Stromal cell of bone marrow (primary cell): ENCODE measurements at places on chromosomes 7 and 10.

DNA sequence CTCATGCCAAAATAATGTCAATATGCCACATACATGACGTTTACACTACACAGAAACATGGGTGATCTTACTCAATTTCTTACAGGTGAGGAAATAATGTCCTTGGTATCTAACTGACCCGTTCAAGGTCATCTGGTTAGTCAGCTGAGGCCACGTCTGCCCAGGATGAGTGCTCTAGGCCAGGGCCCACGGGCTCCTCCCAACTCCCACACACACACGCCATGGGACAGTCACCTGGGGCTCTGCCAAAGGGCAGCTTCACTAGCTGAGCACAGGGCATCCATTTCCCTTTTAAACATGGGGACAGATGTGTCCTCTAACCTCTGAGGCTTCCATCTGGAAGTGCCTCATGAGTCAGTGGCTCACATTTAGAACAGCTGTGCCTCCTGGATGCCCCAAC lies 123.9 kb downstream of the TNS3 start:
- peak; percentile 80 for DNase-seq

DNA sequence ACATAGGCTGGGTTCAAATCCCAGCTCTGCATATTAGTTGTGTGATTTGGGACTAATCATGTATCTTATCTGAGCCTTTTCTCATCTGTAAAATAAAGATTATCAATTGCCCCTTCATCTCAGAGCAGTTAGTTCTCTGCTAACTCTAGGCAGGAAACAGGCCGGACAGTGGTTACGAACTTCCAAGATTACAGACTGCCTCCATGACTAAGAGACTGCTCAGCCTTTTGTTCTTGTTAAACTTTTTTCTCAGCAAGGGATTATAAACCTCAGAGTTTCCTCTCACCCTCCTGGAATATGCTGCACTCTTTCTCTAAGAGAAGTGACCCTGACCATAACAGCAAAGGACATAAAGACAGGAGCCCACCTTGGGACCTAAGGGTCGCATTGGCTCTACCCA lies 52.5 kb upstream of the NFKB2 start:
- peak; percentile 62 for DNase-seq

DNA sequence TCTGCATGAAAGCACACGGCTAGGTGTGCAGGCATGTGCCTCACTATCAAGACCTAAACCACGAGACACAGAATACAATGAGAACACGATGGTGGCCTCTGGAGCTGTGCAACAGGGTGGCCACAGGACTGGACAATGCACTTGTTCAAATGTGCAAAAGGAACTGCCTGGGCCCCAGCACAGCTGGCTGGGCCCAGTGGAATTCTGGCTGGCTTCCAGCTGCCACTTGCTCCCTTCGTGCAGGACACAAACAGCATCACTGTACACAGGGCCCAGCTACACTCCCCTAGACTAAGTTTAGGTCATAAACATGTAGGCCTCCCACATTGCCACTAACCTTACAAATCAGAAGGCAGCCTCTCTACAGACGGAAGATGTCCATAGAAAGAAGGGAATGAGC lies 23.4 kb downstream of the DOCK4 start:
- DNase-seq, result no peak

- DNase-seq, result peak; percentile 12
These were observed 240.9 kb upstream of the KAT6B start for GRCh38 chr10:74585231-74586087.

GRCh38 chr10:120744040-120744439 lies 107.1 kb upstream of the WDR11 start:
- no peak for DNase-seq

GRCh38 chr10:35486297-35486990 lies 118.7 kb upstream of the GJD4 start:
- DNase-seq, result no peak

DNA sequence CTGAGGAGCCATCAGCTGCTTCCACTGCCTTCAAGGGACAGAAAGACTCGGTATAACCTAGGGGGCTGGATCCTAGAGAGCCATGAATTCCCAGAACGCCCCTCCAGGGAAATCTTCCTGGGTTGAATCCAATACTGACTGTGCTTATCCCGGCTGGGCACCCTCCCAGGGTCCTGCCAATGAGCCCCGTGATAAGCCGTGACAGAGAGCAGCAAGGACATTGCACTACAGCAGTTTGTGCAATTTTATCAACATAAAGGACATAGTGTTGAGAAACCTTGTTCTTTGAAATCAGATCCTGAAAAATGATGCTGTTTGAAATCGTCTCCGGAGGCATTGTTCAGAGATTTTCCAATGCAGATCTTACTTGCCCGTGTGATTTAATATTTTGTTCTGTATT lies 18.8 kb downstream of the AKR1B1 start:
- no peak for DNase-seq

DNA sequence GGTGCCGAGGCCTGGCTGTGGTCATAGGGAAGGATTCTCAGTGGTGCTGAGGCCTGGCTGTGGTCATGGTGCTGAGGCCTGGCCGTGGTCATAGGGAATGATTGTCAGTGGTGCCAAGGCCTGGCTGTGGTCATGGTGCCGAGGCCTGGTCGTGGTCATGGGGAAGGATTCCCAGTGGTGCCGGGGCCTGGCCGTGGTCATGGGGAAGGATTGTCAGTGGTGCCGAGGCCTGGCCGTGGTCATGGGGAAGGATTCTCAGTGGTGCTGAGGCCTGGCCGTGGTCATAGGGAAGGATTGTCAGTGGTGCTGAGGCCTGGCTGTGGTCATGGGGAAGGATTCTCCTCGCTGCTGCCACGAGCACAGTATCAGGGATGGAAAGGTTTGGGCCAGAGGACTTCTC lies 327.3 kb downstream of the ADARB2 start:
- DNase-seq, result no peak

- DNase-seq, result no peak
These were observed 17.6 kb downstream of the SLC26A4 start for GRCh38 chr7:107678110-107678753.

DNA sequence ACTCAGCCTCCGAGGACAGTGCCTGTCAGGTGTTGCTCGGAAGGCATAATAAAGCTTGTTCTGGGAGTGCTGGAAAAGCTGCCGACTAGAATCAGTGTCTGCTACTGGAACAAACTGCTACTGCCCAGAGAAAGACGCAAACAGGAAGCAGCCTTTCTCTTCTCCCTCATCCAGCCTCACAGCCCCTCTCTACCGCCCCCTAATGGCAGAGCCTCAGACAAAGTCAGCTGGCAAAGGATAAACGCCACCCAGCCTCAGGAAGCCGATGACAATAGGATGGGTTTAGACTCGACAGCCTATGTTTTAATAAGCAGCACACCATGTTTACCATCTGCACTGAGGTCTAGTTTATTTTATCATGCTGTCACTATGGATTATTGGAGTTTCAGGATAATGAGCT lies 169.5 kb upstream of the LYZL1 start:
- no peak for DNase-seq

- no peak for DNase-seq
These were observed 239.9 kb downstream of the CAMK1D start for GRCh38 chr10:12589291-12589690.

- no peak for DNase-seq
These were observed 32.6 kb downstream of the CCNJ start for GRCh38 chr10:96075977-96076376.

GRCh38 chr7:97145068-97145467 lies 27.6 kb downstream of the SDHAF3 start:
- peak; percentile 26 for DNase-seq

DNA sequence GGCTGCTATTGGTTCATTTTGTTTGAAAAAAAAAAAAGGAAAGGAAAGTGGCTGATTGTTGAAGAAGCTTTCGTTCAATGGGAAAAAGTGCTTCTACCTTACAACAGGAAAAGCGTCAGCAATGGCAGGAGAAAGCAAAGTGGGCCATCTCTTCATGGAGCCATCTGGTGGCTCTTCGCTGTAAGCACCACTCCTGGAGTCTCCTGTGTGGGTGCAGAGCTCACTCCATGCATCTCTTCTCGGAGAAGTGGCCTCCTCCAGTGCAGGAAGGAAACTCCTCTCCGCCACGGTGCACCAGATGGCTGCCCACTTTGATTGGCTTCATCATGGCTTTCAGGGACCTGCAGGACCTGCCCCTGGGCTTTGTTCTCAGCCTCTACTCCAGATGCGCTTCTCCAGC lies 250.9 kb downstream of the PTEN start:
- DNase-seq, result no peak

DNA sequence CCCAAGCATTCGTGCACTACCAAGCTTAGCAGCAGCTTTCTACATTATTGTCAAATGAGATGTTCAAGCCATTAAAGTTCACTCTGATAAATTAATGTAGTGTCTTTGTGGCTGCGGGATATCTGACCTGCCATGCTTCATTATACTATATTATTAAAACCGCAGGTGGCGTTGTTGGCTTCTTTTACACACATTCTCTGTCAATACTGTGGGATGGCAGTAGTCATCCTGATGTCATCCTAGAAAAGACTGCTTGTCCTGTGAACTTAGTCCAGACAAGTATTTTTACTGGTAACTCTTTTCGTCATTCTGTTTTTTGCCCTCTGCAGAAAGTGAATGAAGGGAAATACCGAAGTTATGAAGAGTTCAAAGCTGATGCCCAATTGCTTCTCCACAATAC lies 103.9 kb downstream of the ZMYND11 start:
- no peak for DNase-seq

- no peak for DNase-seq
These were observed 83.5 kb downstream of the MYL10 start for GRCh38 chr7:101545441-101546190.
